NCI-H69 (cell line): ENCODE measurements at places on chromosomes 6 and 20.
A peak's percentile ranks its signal among the peaks of the same experiment; 100 is the strongest.

GRCh38 chr20:54170026-54170471 lies 3.7 kb downstream of the CYP24A1 start:
- no peak for DNase-seq

DNA sequence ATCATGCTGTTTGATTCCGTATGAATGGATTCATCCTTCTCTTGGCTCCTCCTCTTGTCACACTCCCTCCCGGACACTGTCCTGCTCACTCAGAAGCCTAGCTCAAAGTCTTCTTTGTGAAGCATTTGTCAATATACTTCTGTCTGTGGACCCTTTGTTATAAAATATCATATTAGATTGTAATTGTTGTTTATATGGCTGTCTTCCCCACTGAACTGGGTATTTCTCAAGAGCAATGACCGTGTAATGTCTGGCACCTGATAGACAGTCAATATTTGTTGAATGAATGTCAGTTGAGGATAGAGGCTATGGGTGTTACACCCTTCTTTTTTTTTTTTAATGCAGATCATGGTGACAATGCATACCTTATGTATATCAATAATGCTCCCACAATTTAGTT lies 335.3 kb downstream of the SOX4 start:
- DNase-seq = peak; percentile 92

- DNase-seq = no peak
Measured at GRCh38 chr6:1477432-1478090, 88.2 kb downstream of the FOXF2 start.

GRCh38 chr6:19501737-19502245 lies 335.4 kb upstream of the ID4 start:
- DNase-seq = no peak

DNA sequence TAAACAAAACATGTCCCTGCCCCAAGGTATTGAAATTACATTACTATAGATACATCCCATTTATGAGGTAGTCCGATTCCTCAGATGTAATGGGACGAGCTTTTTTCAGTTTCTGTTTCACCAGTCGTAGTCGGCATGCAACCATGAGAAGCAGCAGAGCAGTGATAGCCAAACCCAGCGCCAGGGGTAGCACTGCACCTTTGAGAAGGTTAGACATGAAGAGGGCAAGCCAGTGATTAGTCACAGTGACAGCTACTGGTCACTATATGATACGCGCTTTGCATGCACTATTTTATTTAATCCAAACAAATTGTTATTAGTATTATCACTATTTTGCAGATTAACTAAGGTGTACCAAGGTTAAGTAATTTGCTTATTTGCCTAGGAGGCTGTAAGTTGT lies 43.7 kb downstream of the LRP11 start:
- DNase-seq = no peak

GRCh38 chr6:149473080-149474052 lies 11.4 kb downstream of the ZC3H12D start:
- DNase-seq = peak; percentile 86

GRCh38 chr6:17971128-17972073 lies 16.0 kb downstream of the KIF13A start:
- no peak for DNase-seq

- no peak for DNase-seq
Measured at GRCh38 chr6:21019614-21020013, 485.4 kb downstream of the CDKAL1 start.

- DNase-seq = no peak
Measured at GRCh38 chr6:52317211-52317610, 32.7 kb upstream of the MCM3 start.

- DNase-seq = no peak
Measured at GRCh38 chr20:20459726-20460125, 91.8 kb downstream of the INSM1 start.

- DNase-seq = no peak
Measured at GRCh38 chr6:104736545-104736944, 123.2 kb downstream of the HACE1 start.

DNA sequence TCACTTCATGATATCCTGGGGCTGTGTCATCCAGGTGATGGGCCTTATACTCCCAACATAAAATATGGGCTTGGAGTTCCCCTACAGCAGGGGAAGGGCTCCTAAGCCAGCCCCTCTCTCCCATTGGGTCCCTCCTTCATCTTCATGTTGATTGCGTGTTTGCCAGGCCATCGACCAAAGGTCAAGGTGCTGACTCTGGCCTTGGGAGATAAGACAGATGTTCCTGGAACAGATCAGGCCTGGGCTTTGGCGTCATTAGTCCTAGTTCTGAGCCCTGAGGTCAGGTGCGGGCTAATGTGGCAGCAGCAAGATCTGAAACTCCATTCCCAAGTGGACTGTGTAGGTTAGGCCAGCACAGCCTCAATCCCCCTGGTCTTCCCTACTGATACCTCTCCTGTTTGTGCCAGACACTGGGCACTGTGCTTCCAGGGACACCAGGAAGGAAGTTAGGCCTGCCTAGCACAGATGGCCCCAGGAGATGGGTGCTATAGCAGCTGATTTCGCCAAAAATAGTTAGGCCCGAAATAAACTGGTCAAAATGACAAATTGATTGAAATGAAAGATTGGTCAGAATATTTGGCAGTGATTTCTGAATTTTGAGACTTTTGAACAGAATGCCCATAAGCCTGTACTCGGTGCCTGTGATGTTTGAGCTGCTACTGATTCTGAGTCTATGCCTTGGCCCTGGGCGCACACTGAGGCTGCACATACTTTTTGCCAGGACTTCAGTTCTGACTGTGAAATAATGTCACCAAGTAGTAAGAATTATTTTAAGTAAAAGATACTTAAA lies 28.8 kb downstream of the EPB41L1 start:
- DNase-seq = no peak

GRCh38 chr6:103799971-103800670 lies 1059.6 kb downstream of the HACE1 start:
- peak; percentile 94 for DNase-seq

DNA sequence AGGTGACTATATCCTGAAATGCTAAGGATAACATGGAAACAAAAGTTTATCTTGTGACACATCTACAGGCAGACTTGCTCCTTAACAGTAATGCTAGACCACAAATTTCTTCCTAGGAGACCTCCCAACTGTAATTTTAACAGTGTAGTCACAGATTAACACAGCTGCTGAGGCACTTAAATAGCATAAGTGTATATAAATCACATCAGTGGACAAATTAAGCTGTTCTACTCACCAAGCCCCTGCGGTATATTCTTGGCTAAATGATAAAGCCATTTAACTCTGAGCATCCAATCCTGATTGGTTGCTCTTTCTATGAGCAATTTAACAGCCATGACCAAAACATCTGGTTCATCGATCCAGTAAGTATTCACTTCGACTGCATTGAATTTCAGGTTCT lies 73.3 kb upstream of the LYRM2 start:
- no peak for DNase-seq

GRCh38 chr20:59217794-59218280 lies 54.2 kb downstream of the ZNF831 start:
- DNase-seq = peak; percentile 2

DNA sequence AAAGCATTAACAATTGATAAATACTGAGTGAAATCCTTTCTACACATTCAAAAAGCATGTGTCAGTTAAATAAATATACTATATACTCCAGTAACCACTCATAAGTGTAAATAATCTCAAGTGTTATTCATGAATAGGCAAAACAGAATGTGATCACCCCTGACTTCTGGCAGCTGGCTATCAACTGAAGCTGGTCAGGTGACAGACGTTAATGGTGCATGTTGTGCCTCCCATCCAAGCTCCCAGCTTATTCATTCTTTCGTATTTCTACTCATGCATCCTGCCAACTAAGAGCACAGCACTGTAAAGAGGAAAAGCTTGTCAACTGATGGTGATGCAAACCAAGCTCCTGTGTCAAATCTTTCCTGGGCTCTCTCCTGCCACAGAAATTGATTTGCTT lies 7.7 kb downstream of the PSMB1 start:
- DNase-seq = peak; percentile 11

DNA sequence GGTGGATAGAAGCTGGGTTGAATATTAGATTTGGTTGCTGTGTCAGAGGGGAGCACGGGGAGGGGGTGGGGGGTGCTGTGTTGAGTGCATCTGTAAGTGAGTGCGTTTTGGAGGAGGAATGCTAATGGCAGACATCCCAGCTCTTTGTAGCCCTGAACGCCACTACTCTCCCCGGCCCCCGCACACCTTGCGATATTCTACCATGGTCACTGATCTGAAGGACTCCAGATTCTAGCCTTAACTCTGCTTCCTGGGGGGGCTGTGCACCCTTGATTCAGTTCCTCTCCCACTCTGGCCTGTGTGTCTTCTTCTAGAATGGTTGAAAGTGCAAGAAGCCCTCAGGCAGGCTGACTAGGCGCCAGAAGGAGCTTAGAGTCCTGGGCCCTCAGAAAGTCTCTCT lies 7.1 kb downstream of the GLP1R start:
- no peak for DNase-seq

DNA sequence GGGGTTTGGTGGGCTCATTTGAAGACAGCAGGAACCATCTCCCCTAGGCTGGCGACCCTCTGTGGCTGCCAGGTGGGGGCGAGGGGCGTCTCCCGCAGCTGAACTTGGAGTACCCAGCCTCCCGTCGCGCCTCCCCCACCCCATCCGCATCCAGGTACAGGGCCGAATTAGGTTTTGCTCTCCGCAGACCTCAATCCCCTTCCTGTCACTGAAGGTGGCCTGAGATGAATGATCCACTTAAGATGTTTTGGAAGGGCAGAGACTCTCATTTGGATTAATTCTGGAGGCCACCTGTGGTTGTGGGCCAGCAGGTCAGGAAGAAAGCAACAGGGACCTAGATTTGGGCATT lies 493 bp downstream of the CD83 start:
- peak; percentile 48 for DNase-seq

DNA sequence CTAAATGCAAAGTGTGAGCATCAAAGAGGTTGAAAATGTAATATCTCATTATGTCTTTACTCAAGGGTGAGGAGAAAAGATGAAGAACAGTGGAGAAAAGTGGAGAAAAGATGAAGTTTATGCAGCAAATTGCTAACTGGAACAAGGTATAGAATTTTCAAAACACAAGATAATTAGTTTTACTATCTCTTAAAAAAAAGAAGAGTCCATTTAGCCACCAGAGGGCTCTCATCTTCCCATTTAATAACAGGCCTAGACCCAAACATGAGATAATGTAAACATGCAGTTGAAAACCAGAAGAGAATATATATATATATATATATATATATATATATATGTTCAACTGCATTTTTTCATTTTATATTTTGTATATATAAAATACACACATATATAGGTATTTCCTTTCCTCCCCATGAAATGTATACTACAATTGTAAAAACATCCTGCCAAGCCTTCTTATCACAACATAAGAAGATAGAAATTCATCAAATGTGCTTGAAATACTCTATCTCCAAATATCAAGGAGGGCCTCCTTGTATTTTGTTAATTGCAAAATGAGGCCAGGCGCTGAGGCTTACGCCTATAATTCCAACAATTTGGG lies 78.4 kb downstream of the ADTRP start:
- DNase-seq = peak; percentile 67

DNA sequence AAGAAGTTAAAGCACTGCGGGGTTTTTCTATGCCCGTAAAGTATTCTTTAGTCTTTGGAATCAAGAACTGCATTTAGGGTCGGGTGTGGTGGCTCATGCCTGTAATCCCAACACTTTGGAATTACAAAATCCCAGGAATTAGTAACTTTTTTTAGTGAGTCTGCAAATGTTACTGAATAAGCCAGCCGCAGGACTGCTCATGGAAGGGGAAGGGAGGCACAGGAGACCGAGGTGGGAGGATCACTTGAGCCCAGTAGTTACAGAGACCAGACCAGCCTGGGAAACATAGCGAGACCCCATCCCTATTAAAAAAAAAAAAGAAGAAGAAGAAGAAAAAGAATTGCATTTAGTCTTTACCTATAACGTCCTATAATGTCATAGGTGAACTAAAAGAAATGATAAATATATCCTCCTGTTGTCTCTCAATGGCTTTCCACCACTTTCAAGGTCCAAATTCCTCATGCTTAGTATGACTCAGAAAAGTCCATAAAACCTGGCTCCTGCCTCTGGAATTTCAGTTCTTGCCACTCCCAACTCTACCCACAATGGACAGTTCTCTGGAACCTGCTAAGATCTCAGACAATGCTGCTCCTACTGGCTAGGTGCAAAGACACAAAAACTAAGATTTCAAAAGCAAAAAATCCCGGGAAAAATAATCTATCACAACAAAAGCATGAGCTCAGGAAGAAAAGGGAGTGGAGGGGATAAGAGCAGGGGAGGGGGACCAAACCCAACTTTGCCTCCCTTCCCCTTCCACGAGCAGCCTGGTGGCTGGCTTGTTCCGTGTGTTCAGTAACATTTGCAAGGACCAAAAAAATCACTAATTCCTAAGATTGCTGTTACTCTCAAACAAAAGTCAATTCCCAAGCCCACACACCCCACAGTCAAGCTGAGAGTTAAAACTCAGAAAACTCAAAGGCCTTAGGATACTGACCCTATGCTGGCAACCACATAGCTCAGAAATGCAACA lies 39.0 kb downstream of the B4GALT5 start:
- DNase-seq = no peak

DNA sequence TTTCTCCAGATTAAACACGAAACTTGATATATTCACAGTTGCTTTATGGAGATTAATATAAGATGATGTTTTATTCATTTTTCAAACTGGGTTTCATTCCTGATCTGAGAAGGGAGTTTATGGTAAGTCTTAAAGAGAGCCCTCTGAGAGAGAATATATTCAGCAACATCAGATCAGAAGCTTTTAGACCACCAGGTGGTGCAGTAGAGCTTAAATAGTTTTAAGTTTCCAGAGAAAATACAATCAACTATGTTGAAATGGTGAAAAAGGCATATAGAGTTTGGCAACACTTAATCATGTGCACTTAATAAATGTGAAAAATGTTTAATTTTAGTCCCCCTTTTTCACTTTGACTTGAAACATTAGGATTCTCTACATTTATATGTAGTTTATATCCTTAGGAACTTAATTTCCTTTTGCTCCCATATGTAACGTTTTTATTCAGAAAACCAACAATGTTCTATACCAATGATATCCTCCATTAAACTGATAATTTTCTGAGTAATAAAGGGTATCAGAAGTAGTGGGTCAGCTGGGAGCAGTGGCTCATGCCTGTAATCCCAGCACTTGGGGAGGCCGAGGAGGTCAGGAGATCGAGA lies 86.4 kb upstream of the CLDN20 start:
- DNase-seq = peak; percentile 86

GRCh38 chr6:108765495-108765894 lies 82.7 kb upstream of the ARMC2 start:
- DNase-seq = no peak

DNA sequence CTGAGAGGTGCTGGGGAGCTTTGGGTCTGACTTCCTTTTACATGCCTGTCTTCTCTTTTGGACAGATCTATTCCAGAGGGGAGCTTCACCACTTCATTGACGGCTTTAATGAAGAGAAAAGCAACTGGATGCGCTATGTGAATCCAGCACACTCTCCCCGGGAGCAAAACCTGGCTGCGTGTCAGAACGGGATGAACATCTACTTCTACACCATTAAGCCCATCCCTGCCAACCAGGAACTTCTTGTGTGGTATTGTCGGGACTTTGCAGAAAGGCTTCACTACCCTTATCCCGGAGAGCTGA lies 13.1 kb downstream of the PRDM1 start:
- peak; percentile 47 for DNase-seq
